ENCODE measurements at places on chromosomes 1 and 21.

- DNase-seq = no peak
These were observed 108.4 kb upstream of the COA6 start for GRCh38 chr1:234264832-234265231.

- no peak for DNase-seq
These were observed 57.1 kb upstream of the RWDD3 start for GRCh38 chr1:95176861-95177260.

GRCh38 chr1:62722796-62723195 lies 34.6 kb upstream of the DOCK7 start:
- DNase-seq = no peak

GRCh38 chr1:101971304-101971703 lies 25.4 kb downstream of the OLFM3 start:
- DNase-seq = no peak

GRCh38 chr1:75789988-75790387 lies 3.9 kb downstream of the RABGGTB start:
- no peak for DNase-seq

DNA sequence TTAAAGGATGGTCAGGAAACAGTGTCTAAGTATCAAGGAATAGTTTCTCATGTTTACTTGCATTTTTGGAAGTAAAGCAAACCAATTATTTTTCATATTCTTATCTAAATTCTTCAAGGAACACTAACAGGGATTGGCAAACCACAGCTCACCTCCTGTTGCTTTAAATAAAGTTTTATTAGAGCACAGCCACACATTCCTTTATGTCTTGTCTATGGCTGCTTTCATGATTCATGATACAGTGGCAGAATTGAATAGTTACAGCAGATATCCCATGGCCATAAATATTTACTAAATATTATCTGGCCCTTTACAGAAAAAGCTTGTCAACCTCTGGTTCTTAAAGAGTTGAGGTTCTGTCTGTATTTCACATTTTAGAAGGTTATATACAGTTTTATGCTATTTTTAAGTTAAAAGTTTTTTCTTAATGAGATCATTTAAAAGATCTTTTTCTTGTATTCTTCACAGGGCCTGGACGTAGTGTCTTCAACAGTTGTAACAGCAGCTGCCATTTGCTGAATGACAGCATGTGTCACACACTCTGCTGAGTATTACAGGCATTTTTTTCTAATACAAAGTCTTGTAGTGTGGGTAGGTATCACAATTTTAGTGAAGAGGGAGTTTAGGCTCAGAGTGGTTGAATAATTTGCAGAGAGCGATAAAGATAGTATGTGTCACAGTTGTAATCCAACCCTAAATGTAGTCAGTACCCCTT lies 2.6 kb downstream of the ZNF691 start:
- no peak for DNase-seq

- DNase-seq = no peak
These were observed 29.0 kb downstream of the DHCR24 start for GRCh38 chr1:54857746-54858561.

GRCh38 chr1:154575147-154575927 lies 7.8 kb downstream of the CHRNB2 start:
- DNase-seq = no peak

DNA sequence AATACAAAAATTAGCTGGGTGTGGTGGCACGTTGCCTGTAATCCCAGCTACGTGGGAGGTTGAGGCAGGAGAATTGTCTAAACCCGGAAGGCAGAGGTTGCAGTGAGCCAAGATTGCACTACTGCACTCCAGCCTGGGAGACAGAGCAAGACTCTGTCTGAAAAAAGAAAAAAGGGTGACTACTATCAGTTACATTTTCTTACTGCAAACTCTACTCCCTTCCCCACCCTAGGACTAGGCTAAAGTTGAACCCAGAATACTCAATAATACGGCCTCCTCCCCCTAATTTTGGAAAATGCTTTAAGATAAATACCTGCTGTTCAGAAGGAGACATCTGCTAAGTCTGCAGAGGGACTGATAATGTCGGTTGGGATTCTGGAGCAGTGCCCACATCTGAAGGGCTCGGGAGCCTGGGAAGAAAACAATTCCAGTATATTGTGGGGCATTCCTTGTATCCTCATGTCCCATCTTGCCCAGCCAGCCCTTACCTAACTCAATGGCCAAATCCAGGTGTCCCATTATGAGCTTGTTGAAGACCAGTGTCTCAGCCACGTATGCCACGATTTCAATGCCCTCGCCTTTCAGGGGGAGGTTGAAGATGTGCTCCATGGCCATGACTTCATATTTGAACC lies 89.7 kb downstream of the ADCY10 start:
- no peak for DNase-seq

GRCh38 chr1:39648496-39648895 lies 9.1 kb upstream of the HEYL start:
- no peak for DNase-seq

DNA sequence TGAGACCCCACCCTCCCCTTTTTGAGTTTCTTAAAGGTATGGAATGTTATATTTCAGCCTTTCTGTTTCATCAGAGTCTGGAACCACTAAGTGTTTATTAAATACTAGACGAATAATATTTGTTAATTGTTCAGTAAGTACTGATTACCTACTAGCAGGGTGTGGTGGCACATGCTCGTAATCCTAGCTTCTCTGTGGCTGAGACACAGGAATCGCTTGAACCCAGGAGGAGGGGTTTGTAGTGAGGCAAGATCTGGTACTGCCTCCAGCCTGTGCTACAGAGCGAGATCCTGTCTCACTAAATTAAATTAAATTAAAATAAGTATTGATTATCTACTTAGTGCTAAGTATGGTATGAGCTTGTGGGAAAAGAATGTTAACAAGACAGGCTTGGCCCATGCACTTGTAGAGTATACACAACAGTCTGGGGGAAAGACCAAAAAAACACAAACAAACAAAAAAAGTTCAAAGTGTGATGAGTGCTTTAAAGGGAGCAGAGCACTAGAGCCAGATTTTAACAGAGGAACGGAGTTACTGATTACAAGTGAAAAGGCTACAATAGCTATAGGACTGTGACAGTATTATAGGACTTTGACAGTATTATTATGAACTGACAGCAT lies 2.4 kb downstream of the CEPT1 start:
- no peak for DNase-seq

- no peak for DNase-seq
These were observed 2.3 kb downstream of the PACC1 start for GRCh38 chr1:212412374-212412773.

DNA sequence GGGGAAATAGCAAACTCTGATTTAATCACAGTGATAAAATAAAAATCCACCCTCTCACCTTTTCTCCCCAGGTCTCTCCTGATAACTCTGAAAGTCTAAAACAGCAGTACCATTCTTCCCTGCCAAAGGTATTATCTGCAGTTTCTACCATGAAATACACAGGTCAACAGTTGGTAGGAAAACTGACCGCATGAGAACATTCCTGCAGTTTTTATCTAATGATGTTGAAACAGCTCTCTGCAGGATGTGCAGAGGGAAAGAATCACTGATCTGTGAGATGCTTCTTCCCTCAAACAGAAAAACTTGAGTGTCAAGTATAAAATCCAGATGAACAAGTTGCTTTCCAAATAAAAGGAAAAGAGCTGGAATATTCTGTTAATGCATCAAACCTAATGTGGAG lies 39.1 kb downstream of the KCNJ6 start:
- DNase-seq = no peak

- peak; percentile 94 for DNase-seq
These were observed 1.4 kb downstream of the KIAA0319L start for GRCh38 chr1:35555601-35556477.

- DNase-seq = no peak
These were observed 68.0 kb downstream of the UCK2 start for GRCh38 chr1:165895451-165895871.

DNA sequence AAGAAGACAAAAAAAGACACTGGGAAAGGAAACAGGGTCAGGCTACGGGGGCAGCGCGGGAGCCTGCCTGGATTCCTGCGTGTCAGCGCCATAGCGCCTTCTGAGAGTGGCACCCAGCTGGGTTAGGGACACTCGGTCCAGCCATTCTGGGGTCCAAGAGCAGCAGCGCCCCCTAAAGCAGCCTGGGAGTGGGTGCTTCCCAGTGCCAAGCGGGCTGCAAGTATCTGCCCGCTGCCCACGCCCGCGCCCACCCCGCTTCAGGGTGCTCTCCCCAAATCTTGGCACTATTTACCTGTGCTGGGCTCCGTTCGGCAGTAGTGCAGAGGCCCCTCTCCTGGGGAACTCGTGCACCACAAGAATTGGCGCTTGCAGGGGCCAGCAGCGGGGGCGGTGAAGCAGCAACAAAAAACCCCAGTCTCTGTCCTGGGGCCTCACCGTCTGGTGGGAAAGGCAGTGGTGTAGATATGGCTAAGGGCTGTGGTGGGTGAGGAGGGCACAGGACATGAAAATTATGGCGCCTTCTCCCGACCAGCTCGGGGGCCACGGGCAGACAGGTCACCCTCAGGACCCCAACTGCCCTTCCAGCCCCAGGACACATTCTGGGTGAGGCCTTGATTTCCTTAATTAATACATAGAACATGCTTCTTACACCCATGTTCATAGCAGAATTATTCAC lies 24.1 kb upstream of the LBR start:
- no peak for DNase-seq

- DNase-seq = no peak
These were observed 87.6 kb upstream of the WLS start for GRCh38 chr1:68319907-68320306.

GRCh38 chr21:26055010-26055409 lies 115.6 kb downstream of the APP start:
- DNase-seq = no peak

GRCh38 chr1:1122981-1123480 lies 7.1 kb upstream of the C1orf159 start:
- DNase-seq = no peak

DNA sequence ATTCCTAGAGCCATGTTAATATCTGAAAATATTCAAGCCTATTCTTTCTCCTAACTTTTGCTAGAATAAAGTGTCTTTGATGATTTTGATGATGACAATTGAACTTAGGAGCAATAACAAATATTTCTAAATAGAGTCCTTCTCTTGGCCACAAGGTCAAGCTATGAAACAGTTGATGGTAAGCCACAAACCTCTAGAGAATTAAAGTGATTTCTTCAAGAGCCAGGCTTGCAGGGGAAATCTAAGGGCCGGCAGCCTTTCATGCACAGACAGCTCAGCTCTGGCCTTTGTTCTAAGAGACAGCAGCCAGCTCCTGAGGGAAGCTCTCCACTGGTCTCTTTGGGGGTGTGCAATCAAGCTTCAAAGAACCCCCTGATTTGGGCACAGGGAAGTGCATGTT lies 59.0 kb downstream of the SUSD4 start:
- no peak for DNase-seq

DNA sequence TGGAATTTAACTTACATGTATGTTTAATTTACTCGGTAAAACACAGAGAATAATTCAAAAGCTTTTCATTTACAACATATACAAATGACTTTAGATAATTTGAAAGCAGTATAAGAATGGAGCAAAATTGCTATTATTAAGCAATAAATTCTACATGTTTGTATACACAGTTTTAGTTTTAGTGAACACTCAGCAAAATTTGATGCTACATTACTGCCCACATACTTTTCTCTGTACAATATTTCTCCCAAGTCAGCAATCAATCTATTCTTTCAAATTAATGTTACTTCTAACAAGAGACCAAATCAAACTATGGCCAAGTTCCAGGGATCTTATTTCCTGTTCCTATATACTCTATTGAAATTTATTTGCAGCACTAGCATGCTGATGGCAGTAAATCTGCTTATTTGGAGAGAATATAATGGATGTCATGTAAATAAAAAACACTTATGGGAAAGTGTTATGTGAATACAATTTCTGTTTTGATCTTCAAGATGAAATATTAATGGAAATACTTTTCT lies 82.6 kb upstream of the BRINP3 start:
- DNase-seq = no peak

DNA sequence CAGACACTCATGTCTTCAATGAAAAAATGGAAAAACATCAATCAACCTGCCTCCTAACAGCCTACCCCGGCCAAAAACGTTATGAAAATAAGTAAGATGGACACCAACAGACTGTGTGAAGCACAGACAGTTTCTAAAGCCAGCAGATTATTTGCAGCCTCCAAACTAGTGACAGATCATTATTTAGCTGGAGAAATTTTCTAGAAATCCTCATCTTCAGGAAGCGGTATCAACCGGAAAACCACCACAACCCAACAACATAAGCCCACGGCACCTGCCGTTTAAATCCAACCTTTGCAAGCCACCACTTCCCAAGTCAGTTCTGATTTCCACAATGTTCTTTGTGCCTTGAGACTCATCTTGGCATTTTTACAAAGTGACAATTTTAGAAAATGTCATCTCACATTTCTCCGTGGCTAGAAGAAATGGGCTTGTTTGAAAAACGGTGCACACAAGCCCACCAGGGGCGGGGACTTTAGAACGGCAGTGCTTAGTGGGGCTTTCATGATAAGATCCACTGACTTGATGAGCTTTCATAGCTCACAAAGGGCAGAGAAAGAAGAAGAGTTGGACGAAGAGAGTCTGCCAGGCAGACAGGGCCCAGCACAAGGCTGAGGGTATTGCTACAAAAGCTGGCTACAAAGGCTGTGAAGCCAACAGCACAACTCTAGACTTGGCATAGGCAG lies 34.5 kb downstream of the LRRC38 start:
- no peak for DNase-seq

DNA sequence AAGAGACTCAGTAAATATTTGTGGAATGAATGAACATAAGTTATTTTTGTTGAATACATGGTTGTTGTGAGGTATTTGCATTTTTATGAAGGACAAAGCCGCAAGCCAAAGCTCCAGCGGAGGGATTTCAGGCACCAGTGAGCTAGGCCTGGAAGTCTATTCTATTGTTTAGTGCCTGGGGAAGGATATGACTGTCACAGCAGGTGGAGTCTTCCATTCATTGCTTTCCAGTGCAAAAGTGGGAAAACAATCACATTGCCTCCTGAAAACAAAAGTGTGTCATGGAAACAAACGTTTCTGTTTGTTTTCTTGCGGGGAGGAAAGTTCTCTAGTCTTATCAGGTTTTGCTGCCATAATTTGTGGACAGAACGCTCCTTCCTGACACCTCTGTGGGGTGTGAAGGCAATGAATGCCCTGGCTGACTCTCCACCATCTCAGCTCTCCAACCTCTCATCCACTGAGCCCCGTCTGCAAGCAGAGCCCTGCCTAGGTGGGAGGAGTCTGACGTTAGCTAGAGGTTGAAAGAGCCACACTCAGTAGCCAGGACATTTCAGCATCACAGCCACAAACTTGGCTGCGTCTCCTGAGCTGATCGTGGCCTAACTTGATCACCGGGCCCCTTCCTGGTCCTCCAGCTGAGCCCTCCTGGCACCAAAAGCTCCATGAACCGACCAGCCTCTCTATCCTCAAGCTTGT lies 739.1 kb downstream of the MATN1 start:
- DNase-seq = peak; percentile 78

GRCh38 chr21:33075128-33075527 lies 5.2 kb downstream of the OLIG1 start:
- DNase-seq = no peak

GRCh38 chr1:177328251-177328650 lies 157.5 kb downstream of the BRINP2 start:
- DNase-seq = no peak

DNA sequence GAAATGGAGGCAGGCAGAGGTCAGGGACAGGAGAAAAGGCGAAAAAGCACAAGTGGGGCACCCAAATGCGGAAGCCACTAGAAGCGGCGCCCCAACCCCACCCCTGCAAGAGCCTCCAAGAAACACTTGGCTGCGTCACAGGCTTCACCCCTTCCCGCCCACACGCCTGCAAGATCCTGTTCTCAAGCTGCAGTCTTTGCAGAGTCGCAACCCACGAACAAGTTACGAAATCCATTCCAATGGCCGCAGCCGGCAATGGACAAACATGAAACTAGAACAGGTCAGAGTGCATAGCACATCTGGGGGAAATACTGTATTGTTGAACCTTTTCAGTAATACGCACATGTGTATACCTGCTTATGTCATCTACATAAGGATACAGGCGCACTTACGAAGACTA lies 103.6 kb downstream of the PSMG1 start:
- DNase-seq = no peak

Measured in NCI-H345 (cell line).